ENCODE measurements at places on chromosomes 4 and X. TPM values are rescaled to one million over a fixed set of nuclear protein-coding genes. Genes with fewer than 3 reads are reported as not detected.

GRCh38 chr4:125837493-125838201 lies 522.9 kb downstream of the FAT4 start:
- no peak for DNase-seq

- DNase-seq, result no peak
These were observed 123.7 kb downstream of the STOX2 start for GRCh38 chr4:184028561-184029374.

- DNase-seq, result peak; percentile 54
These were observed 312.8 kb upstream of the EPHA5 start for GRCh38 chr4:65983061-65983460.

The ACOX3 gene
- 11.7 TPM for polyA plus RNA-seq

The DGAT2L6 gene
- not detected for polyA plus RNA-seq

DNA sequence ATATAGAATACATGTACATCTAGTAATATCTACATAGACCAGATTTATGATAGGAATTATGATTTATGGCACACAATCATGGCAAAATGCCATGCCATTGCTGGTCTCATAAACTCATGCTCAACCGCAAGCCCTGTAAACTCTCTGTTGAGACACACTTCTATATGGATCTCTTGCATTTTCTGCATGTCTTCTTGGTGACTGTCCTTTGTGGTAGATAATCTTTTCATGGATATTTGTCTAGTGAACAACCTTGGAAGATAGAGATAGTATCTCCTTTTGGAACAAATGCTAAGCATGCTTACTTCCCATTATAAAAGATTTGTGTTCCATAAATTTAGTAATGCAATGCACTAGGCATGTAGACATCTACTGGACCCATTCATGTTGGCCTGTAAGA lies 328.0 kb downstream of the NAF1 start:
- DNase-seq, result no peak

- no peak for DNase-seq
These were observed 3.3 kb upstream of the SORCS2 start for GRCh38 chr4:7189066-7189465.

DNA sequence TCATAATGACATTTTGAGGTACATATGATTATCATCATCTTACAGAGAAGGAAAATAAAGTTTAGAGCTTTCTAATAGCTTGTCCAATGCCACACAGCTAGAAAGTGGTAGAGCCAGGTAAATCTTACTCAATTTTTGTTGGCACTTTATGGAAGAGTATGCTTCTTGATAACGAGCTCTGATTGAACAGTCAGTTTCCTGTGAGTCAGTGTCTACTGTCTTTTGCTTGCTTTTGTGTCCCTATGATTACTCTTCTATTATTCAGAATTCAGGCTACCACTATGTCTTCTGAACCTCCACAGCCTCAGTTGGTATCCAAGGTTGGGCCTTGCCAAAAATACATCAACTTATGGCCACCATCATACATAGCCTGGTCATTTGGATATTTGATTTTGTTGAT lies 2.6 kb downstream of the FAAH2 start:
- no peak for DNase-seq

DNA sequence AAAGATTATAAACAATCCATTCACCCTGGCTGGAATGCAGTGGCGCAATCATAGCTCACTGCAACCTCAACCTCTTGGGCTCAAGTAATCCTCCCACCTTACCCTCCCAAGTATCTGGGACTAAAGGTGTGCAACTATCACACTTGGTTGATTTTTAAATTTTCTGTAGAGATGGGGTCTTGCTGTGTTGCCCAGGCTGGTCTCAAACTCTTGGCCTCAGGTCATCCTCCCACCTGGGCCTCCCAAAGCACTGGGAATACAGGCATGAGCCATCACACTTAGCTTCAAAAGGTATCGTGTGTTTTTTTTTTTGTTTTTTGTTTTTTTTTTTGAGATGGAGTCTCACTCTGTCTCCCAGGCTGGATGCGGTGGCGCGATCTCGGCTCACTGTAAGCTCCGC lies 71.5 kb downstream of the FRYL start:
- no peak for DNase-seq

DNA sequence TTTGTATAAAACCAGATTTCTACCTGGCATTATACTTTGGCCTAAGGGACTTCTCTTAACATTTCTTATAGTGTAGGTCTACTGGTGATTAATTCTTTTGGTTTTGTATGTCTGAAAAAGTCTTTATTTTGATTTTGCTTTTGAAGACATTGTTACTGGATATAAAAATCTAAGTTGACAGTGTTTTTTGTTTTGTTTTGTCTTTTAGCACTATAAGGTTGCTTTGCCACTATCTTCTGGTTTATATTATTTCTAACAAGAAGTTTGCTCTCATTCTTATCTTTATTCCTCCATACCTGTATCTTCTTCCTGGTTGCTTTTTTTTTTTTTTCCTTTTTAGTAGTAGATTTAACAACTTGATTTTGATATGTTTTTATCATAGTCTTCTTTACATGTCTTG lies 76.0 kb downstream of the ING2 start:
- no peak for DNase-seq

- DNase-seq, result no peak
These were observed 566 bp downstream of the ATP11C start for GRCh38 chrX:139932073-139932900.

- DNase-seq, result no peak
These were observed 146.1 kb downstream of the DCTD start for GRCh38 chr4:182770996-182771514.

DNA sequence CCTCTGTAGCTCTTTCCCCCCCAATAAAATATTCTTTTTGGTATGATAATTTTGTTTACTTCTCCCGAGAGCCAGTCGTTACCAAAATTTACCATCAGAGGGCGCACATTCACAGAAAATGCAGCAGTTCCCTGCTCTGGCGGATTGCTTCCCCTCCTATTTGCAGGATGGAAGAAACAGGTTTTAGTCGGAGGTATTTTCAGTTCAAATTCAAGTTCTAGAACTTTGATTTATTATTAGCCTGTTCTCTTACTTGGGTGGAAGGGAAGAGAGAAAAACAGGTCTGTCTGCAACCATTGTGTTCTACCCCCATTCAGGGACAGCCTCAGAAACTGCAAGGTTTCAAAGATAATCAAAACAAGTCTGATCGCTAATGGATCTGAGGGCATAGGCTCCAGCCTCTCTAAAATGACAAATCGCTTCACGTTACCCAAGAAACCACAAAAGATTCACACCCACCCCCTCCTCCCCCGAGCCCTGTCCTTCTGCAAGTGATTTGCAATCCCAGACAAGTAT lies 263.8 kb upstream of the RPS6KA3 start:
- DNase-seq, result no peak

GRCh38 chr4:76974150-76974549 lies 24.6 kb downstream of the SEPTIN11 start:
- DNase-seq, result no peak

GRCh38 chr4:10640561-10641201 lies 43.9 kb downstream of the CLNK start:
- no peak for DNase-seq

- DNase-seq, result no peak
These were observed 50.9 kb upstream of the ADRA2C start for GRCh38 chr4:3715061-3715854.

DNA sequence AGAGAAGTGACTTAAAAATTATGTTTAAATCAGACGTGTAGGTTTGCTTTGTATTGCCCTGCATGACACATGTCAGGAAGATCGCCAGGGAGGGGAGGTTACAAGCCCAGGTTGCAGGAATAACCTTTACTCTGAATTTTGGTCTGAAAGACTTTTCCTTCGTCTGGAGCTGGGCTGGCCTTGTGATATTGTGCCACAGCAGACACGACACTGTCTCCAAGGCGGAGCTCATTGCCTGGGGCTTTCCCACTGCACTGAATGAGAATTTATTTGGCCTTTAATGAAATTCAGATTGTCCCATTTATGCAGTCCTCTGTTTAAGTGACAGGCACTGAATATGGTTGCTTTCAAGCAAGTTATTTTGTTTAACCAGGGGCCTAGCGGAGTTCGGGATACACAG lies 45.1 kb downstream of the RHOH start:
- DNase-seq, result no peak

DNA sequence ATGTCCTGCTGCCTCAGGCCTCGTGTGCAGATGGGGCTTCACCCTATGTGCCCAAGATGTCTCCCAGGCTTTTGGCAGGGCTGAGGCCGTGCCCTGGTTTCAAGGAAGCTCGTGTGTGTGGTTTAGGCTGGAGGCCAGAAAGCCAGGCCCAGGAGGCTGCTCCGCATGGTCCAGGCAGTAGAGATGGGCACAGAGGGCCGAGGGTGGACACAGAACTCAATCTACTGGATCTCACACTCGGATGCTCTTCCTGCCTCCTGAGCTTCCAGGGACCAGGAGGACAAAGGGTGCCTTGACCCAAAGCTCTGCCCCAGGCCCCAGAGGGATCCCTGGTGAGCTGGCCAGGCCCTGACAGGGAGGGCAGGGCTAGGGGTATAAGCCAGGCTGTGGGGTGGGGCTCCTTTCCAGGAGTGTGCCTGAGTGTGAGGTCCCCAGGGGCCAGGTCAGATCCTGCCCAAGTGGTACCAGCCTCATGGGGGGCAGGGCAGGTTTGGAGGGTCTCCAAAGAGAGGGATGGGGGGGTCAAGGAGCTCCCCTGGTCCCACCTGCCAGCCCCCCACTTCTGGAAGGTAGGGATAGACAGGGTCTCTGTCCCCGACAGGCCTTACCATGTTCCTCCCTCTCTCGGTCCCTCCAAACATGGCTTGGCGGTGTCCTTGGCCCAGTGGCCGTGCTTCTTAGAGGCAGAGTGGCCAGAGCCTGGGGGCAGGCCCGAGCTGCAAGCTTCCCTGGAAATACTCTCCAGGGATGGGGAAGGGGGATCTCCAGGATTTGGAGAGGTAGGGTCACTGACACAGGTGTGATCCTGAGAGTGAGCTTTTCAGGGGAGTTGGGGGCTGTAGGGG lies 23.8 kb downstream of the HTRA3 start:
- no peak for DNase-seq

The SPANXC gene
- polyA plus RNA-seq, result not detected

GRCh38 chr4:107603430-107603829 lies 116.6 kb downstream of the PAPSS1 start:
- no peak for DNase-seq

The VCX3A gene
- not detected for polyA plus RNA-seq

- no peak for DNase-seq
These were observed 79.3 kb upstream of the SPANXB1 start for GRCh38 chrX:140923118-140923517.

GRCh38 chr4:71303850-71304249 lies 35.0 kb upstream of the SLC4A4 start:
- no peak for DNase-seq

GRCh38 chr4:121814756-121815155 lies 8.9 kb downstream of the CCNA2 start:
- no peak for DNase-seq

The HNRNPDL gene
- 355 TPM for polyA plus RNA-seq

The RHOXF2 gene
- polyA plus RNA-seq, result 0.09 TPM

DNA sequence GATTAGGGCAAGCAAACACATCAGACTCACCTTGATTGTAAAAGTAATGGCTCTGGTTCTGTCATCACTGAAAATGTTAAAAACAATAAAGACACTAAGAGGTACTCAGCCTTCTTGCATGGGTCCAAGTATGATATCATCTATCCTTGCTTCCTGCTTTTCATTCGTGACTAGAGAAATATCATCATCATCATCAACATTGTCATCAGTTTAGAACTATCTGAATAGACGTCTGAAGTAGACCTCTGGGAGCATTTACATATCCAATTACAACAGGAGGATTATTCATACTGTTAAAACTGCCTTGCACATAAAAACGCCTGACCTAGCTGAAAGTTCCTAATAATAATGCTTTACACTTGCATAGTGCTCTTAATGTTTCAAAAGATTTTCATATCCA lies 9.8 kb upstream of the FRAS1 start:
- no peak for DNase-seq

DNA sequence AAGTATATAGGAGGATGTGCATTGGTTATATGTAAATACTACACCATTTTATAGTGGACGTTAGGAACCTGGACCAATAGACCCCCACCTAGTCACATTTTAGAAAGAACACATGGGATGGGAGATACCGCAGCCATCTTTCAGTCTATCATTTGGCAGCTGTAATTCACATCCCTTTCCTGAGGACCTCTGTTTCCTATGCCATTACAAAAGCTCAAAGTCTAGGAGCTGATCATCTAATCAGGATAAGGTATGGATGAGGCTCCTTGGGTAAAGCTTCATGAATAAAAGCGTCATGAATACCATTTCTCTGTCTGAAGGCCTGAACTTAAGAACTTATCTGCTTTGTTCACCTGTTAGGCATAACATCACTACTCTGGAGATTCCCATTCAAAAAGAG lies 31.1 kb downstream of the OCIAD1 start:
- no peak for DNase-seq

The CAPN6 gene
- 557 TPM for polyA plus RNA-seq

The BMP3 gene
- 0.48 TPM for polyA plus RNA-seq

The CDS1 gene
- polyA plus RNA-seq, result 0.28 TPM

GRCh38 chr4:73005514-73005913 lies 64.0 kb downstream of the COX18 start:
- DNase-seq, result no peak

- no peak for DNase-seq
These were observed 103.4 kb downstream of the PDE5A start for GRCh38 chr4:119525005-119525749.

- no peak for DNase-seq
These were observed 40.0 kb upstream of the DHX15 start for GRCh38 chr4:24624381-24624780.

The MAGEB2 gene
- polyA plus RNA-seq, result not detected

The TMEM154 gene
- polyA plus RNA-seq, result 0.68 TPM

GRCh38 chr4:10151182-10151581 lies 34.6 kb upstream of the WDR1 start:
- DNase-seq, result no peak

GRCh38 chr4:130043732-130044160 lies 947.8 kb downstream of the C4orf33 start:
- DNase-seq, result peak; percentile 31

GRCh38 chrX:87515836-87516235 lies 1.8 kb upstream of the KLHL4 start:
- DNase-seq, result no peak

Measured in forelimb muscle (tissue), 1 donor.